Suppressor macrophage treated with lipopolysaccharide for 4 hours (primary cell): ENCODE measurements at places on chromosomes 1 and 21.

DNA sequence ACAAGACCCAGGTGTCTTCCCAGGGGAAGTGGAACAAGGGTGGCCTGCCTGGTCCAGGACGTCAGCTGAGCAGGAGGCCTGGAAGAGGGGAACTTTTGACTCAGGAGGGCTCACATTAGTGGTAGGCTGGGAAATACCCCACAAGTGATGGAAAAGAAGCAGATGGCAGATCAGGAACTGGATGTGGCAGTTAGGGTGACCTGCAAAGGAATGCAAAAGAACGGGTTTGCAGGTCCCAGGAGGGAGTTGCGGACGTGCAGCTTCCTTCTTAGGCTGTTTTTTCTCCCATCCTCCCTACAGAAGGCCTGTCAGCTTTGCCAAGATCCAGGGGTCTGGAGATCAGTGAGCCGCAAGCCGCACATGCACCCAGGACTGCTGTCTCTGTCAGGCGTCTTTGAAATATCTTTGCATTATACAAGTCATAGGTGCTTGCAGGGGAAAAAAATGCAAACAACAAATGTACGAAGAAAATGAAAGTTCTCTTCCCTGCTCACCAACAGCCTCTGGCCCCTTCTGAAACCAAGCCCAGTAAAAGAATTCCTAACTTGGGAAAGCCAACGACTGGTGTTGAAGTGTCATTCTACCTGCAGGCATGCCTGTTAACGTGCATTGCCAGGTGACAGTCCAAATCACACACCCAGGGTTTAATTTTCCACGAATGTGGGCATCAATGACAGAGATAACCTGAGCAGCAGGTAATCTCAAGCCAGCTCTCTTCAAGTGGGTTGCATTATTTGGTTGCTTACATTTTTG lies 34.4 kb downstream of the NENF start:
- no peak for DNase-seq

DNA sequence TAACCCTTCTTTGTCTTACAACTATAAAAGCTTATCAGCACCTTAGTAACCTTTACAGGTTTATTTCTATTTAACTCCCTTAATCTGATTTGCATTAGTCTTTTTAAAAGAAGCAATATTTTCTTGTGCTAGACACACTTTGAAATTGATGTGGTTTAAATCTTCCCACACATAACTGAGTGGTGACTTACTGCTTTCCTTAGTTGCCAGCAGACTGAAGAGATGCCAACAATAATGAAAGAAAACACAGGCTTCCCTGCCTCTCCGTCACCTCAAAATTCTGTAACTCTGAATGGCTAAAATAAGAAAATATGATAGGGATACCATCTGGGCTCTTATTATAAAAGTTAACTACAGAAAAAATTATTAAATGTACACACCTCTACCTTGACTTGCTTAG lies 196.8 kb downstream of the PTBP2 start:
- DNase-seq: no peak

GRCh38 chr1:51509773-51510172 lies 9.3 kb downstream of the EPS15 start:
- no peak for DNase-seq

- DNase-seq: no peak
Observed at GRCh38 chr1:92817137-92817697, 14.6 kb upstream of the RPL5 start.

- DNase-seq: no peak
Observed at GRCh38 chr21:38664315-38664714, 141.4 kb upstream of the ETS2 start.

- DNase-seq: no peak
Observed at GRCh38 chr1:95176861-95177260, 57.1 kb upstream of the RWDD3 start.

GRCh38 chr1:111878649-111879048 lies 110.8 kb downstream of the KCND3 start:
- DNase-seq: no peak

GRCh38 chr1:212565571-212566305 lies 42.8 kb upstream of the ATF3 start:
- peak; percentile 31 for DNase-seq

- no peak for DNase-seq
Observed at GRCh38 chr1:107110326-107110725, 30.5 kb upstream of the NTNG1 start.
